ENCODE measurements at places on chromosomes 6 and 20.

GRCh38 chr6:81773887-81774286 lies 21.4 kb upstream of the TENT5A start:
- DNase-seq = no peak

DNA sequence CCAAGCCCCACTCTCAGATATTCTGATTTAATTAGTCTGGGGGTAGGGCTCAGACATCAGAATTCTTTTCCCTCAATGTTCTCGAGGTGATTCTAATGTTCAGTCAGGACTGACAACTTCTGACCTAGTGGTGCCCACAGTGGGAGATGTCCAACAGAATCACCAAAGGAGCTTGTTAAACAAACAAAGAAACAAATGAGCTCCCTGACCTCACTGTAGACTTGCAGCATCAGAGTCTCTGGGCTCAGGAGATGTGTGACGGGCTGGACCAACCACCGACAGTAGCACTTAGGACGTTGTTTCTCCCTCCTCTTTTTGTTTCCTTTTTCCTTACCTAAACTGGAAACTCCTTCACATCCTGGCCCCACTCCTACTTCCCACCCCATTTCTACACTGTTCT lies 49.3 kb downstream of the CLIC5 start:
- DNase-seq = no peak

DNA sequence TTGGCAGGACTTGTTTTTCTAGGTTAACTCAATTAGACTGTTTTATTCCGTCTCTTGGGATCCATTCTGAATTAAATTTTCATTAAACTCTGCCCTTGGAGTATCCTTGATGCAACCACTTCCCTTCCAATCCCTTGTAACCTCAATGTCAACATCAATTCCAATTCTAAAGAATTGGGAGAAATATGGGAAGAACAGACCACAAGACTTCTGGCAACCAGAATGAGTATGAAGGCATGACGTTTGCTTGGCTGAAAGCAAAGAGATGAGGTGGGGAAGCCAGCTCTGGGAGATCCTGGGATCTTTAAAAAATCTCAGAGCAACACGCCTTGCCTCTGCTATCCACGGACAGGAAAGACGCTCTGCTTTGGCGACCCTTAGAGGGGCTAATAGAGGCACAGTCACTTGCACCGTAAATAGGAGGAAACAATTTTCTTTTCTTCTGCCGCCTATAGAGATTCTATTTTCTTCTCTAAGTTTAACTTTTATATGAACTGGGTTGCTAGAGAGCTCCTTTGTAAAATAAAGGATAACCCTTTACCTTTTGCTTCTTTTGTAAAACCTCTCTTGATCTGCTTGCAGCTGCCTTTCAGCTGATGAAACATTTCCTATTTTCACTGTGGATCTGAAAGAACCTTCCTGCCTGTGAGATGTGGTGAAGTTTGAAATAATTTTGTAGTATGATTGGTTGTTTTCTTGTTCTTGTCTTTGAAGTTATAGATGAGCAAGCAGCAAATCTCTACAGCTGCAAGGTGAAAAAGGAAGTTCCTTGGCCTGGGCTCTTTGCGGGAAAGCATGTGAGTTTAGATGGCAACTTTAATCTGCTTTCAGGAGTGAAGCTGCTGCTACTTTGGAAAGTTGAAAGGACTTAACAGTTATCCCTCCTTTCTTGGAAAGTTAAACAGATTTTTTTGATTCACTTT lies at the start of gene ASIP:
Gene ASIP (plus strand): TSS at position 731 of the 923 bp plus-strand sequence. CDS start 18,952 bp downstream, outside the sequence.
- DNase-seq = no peak

DNA sequence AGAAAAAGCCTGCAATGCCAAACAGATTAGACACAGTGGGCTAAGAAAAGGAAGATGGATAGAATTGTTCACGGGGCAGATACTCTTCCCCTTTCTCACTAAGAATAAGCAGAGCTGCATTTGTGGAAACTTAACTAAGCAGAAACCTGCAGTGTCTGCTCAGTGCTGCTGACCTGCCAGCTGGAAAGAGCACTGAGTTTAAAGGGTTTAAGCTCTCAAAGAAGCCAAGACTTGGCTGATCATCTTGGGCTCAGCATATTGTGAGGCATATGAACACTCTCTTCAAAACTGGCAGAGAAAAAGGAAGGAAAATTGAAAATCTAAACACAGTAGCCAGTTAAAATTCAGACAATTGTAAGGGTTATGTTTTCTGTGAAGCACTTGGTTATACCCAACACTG lies 711.1 kb upstream of the EPHA7 start:
- no peak for DNase-seq

- no peak for DNase-seq
These were observed 7.7 kb upstream of the PM20D2 start for GRCh38 chr6:89138173-89138572.

DNA sequence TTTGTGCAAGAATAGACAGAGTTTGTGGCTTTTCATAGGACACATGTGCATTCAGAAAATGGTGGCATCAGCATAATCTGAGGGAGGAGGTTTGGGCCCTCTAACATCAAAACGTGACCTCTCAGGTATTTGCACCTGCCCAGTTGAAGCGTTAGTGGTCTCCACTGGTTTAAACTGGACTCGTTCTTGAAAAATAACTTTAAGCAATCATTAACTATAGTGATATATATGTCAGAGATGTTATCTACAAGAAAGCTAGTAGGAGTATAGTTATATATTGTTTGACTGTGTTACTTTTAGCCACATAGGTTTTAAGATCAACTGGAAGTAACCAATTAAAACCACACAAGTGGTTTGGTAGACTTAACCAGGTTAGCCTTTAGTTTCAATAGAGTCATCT lies 607.4 kb downstream of the MAFB start:
- DNase-seq = no peak

DNA sequence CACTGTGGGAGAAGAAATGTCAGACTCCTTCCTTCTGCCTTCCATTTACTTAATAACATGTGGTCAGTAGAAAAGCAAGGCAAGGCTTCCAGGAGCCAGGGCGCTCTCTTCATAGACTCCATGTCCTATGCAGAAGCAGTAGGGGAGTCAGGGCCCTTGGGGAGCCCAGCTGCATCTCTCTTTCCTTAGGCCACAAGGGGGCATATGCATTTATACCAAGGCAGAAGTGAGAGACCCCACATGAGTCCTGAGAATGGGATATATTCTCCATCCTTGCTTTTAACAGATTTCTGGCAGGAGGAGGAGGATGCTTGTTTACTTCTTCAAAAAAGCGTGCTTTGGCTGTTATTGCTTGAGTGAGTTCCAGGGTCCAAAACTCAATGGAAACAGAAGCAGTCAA lies 198.5 kb downstream of the HIVEP2 start:
- DNase-seq = no peak

- no peak for DNase-seq
These were observed 49.9 kb downstream of the FAM50B start for GRCh38 chr6:3899061-3899460.

DNA sequence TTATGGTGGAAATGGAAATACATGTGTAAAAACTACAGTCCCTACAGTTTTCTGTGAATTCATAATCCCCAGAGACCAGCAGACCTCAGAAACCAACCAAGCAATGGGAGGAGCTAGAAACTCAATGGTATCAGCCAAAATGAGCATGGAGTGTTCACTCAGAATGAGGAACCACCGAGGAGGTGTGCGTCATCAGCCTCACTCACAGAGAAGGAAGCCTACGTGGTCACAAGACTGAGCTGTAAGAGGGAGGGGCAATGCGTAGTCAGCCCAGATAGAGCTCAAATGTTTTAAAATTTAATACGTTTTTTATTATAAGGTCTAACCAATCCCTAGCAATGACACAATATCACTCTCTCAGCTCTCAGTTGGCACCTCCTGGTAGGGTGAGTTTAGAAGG lies 17.4 kb downstream of the MYLK4 start:
- DNase-seq = no peak

DNA sequence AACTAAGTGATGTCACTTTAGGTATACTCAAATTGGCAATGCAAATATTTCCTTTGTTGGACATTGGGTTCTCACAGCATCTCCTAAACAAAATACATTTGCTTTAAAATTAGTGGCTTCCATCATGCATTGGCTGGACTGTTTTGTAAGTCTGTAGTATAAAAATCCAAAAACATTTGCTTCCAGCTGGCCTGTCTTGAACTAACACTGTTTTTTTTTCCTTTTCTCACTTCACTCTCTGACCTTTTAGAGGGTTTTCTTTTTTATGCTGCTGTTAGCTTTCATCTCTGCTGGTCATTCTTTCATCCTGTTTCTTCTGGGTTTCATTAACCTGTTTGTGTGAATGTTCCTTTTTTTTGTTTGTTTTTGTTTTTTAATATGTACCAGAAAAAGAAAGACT lies 121.7 kb upstream of the MLIP start:
- no peak for DNase-seq

DNA sequence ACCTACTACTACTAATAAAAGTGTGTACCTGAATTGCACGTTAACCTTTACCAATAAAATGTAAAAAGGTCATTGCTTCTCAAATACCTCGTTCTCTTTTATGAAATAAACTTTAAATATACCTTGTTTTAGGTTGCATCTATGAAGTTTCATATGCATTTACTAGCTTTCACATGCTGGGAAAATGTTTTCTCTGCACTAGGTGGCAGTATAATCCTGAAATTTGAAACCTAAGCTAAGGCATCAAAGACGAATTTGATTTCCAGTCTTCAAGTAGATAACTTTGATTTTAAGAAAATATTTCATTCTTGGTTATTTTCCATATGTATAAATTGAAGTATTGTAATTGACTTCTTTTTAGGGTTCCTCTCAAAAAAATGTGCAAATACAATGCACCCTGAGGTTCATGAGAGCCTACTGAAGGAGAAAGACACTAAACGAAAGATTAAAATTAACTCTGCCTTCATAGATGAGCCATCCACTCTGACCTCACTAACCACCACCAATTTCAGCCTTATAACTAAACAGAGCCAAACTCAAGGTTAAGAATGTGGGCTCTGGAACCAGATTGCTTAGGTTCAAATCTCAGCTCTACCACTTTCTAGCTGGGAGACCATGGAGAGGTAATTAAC lies 7.3 kb upstream of the COL9A1 start:
- DNase-seq = peak; percentile 13

GRCh38 chr6:38517005-38517404 lies 122.7 kb downstream of the BTBD9 start:
- DNase-seq = no peak

GRCh38 chr20:32577657-32578056 lies 7.5 kb downstream of the NOL4L start:
- no peak for DNase-seq

DNA sequence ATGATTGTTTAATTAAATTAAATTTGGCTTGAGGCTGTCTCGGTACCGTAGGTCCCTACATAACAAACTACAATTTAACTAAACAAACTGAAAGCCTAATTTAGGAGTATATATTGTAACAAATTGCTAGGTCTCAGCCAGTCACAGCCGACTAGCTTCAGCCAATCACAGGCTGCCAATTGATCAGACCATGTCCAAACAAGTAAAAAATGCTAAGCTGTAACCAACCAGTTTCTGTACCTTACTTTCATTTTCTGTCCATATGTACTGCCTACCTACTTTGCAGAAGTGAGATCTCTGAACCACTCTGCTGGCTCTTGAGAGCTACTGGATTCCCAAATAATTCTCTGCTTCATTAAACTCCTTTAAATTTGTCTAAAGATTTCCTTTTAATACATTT lies 648.0 kb upstream of the GJE1 start:
- no peak for DNase-seq

DNA sequence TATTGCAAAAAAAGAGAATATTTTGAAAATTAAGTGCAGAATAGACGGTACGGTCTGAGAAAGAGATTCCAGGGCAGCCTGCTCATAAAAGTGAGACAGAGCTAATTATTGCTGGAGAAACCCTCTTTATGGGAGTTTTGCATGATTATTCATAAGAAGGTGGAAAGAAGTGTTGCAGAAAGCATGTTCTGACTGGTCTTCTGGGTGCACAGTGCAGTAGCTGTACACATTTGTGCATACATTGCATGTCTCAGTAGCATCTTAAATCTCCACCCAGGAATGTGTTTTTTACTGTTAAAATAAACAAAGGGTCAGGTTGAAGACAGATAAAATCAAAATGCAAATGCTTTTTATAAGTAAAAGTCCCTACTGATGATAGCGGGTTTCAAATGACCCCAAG lies 1813.6 kb upstream of the DEFB115 start:
- DNase-seq = no peak

DNA sequence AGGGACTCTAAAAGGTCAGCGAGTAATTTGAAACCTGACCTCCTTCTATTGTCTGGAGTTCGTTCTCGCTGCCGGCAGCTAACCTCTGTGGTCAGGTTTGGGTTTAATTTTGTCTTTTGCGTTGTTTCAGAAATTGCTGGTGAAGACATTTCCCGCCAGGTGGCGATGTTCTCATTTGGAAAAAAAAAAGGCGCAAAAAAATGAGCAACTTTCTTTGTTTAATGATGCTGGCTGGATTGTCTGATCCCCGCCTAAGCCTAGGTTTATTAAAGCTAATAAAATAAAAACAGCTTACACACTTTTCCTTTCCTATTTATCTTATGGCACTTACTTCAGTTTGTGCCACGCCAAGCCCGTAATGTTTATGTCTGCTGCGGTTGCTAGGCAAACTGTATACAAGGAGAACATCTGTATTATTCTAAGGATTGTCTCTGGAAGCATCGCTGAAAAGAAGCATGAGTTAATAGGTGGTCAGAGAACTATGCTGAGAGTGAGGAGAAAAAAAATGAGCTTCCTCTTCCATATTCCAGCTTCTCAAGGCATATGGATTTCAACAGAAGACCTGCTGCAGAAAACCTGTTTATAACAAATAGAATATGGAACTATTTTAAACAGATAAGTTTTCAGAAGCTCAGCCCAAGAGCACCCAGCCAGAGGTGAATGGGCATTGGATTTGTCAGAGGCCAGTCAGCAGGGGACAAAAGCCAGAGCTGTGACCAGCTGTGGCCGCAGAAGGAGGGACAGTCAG lies 205.7 kb downstream of the DOK5 start:
- no peak for DNase-seq

DNA sequence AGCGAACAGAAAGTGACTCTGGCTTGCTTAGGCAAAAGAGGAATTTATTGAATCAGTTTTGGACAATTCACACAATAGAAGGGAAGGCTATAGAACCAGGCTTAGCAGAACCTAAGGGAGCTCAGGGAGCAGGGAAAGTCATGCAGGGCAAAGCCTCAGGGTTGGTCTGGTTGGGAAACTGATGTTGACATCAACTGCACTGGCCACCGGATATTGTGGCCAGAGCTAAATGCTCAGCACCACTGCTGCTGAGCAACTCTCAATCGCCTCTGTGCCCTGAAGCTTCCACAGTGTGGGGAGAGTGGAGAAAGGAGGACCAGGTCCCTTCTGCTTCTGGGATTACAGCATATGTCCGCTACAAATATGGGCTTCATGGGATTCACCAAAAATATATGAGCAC lies 93.3 kb upstream of the GCM1 start:
- DNase-seq = no peak

GRCh38 chr6:163754866-163755265 lies 340.3 kb downstream of the QKI start:
- DNase-seq = no peak

Measured in DMS 273 treated with DMSO at 0.1 percent for 48 hours (cell line).